ENCODE measurements at places on chromosomes 3 and 15. TPM values are rescaled to one million over a fixed set of nuclear protein-coding genes. Genes with fewer than 3 reads are reported as not detected.

DNA sequence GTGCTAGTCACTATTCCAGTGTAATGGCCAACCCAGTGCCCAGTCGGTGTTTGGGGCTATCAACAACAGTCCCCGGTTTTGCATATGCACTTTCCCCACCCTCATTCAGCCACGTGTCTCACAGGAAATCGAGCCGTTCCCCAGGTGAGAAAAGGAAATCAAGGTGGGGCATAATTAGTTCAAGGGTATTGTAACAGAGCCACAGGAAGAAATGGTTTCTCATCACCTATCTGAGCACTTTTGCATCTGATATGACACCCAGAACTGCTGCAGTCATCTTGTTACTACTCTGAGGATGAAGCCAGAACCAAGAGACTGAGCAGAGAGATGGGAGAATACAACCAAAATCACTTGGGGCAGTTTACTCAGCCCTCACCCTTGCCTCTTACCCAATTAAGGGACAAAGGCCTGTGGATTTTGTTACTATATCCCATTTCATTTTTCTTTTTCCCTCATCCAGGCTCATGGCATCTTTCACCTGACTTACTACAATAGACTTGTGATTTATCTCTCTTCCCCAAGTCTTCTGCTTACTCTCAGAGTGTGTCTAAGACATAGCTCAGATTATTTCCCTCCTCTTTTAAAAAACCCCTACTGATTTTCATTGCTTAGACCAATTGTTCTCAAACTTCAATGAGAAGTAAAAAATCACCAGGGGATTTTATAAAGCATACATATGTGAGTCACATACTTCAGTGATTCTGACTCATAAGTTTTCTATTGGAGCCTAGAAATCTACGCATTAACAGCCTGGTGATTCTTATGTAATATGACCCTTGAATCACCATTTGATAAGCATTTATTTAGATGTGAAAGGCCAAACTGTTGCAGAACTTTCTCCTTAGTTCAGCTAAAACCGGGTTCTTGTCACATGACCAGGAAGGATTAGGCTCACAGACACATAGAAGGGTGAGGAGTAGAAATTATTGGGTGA is 40.5 kb downstream of the TRAT1 start:
- DNase-seq, result no peak

- no peak for DNase-seq
These were observed 104.8 kb downstream of the TGFBR2 start for GRCh38 chr3:30711151-30711550.

GRCh38 chr3:45387171-45387570 is 1.2 kb upstream of the LARS2 start:
- DNase-seq, result no peak

DNA sequence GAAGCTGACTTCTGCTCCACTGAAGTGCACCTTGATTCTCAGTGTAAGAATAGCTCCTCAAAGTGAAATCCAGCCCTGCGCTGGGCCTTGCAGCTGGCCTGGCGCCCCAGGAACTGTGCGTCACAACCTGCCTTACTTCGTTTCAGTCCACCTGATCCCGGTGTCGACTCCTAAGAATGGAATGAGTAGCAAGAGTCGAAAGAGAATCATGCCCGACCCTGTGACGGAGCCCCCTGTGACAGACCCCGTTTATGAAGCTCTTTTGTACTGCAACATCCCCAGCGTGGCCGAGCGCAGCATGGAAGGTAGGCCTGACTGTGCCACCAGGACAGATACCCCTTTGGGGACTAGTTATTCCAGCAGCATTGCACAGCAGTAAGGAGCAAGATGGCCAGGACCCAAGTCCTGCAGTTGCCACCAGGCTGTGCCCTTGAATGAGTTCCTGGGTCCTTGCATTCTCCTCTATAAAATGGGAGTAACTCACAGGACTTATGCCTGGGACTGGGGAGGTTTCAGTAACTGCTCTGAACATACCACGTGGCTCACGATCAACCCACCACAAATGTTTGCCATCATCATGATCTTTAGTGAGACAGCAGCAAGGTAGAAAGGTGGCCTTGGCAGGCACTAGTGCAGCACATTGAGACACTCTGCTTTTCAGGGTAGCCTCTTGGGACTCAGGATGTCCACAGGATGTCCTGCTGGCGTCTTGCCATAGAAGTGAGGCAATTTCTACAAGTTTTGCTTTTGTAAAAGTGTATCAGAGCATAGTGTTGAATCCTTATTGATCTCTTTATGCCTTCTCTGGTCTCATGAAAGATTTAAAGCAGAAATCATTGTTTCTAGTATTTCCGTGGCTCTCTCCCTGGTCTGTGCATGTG is 46.8 kb downstream of the PXYLP1 start:
- no peak for DNase-seq

GRCh38 chr3:144096016-144096415 is 124.4 kb downstream of the DIPK2A start:
- no peak for DNase-seq

DNA sequence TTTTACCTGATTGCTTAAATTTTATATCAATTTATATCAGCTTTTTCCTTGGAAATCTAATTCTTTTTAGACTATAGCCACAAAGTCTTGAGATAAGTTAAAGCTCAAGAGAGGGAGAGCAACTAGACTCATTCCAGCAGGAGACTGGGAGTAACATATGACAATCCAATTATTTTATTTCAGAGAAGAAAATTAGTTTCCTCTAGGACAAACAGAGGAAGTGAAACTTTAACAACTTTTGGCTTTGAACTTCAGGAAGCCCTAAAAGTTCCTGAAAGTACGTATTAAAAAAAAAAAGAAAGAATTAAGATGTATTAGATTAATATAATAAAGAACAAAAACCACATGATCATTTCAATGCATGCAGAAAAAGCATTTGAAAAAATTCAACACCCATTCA is 13.9 kb upstream of the UBE2E2 start:
- no peak for DNase-seq

DNA sequence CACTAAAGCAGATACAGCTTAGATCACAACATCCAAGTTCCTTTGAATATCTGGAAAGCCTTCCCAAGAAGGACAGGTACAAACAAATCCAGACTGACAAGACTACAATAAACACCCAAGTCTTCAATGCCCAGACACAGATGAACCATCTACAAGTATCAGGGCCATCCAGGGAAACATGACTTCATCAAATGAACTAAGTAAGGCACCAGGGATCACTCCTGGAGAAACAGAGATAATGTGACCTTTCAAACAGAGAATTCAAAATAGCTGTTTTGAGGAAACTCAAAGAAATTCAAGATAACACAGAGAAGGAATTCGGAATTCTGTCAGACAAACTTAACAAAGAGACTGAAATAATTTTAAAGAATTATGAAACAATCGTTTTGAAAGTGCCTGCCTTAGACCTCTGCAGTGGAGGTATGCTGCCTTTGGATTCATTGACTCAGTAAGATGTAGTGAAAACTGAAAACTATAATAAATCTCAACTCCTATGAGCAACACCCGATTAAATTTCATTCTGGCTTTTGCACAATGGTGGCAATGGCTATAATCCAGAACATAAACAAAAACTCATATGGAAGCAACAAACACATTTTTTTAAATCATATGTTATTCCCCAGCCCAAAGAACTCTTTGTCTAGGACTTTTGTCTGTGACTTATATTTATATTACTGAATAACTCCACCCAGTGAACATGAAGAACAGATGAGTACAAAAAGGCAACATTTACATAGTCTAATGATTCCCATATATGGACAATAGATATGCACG is 12.6 kb upstream of the COL8A1 start:
- DNase-seq, result no peak

GRCh38 chr3:30408105-30408557 is 198.3 kb upstream of the TGFBR2 start:
- DNase-seq, result no peak

DNA sequence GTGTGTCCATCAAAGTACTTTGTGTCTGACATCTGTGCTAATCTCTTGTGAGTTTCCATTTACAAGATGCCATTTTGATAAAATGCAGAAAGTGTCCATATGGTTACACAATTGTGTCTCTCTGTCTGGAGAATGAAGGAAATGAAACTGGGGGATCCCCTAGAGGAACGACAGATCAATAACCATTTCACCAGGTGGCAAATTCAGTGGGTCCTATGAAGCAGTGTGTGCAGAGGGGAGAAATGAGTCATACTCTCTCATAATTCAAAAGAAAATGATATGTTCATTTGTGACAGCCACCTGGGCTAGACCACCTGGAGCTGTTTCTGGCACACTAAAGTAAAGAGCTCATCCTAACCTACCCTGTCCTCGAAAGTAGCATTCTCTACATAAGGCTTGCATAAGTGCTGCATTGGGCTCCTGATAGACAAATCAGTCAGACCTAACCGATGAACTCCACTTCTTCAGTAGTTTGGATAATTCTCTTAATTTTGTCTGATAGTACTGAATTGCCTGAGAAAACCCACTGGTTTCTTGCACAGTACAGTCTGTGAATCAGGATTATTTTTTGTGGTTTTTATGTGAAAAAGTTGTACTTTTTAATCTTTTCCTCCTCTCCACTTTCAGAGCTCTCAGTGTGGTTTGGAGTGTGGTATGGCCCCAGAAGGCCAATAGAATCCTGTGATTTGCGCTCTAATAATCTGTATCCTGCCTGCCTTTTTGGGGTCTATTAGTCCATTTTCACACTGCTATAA is 10.3 kb upstream of the CD47 start:
- DNase-seq, result no peak

DNA sequence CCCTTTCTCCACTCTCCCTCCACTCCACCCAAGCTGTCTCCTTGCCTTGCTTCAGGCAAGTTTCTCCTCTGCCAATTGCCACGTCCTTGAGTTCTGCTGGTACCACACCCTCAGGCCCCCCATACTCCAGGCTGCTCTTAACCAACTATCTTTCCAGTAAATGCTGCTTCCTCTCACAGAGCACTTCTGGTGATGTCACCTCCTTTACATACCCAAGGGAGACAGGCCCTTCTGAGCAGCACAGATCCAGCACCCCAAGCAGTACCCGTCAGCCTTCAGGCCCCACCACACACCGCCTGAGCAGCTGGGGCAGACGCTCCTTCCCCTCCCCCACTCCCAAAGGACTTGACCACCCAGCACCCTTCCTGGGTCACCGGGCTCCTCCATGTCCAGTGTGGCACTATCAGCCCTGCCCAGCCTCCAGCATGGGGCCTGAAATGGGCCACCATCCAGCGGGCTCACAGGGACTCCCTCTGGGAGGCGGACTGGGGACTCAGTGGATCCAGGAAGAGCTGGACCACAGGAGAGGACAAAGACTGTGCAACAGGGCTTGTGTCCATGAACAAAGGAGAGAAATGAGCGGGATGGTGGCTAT is 50.2 kb downstream of the KLF15 start:
- no peak for DNase-seq

DNA sequence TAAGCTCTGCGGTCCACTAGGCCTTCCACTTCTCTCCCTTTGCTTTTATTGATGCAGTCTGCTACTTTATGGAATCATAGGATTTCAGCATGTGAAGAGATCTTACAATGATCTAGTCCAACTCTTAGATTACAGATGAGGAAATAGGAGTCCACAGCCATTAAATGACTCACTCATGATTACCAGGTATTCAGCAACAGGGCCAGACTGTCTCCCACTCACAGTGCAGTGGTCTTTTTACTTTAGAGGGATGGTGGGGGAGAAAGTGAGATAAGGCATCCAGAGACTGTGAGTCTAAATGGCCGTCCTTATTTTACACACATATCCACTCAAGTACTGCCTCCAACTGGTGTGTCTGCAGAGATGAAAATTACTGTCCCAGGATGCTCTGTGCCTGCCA is 88.5 kb upstream of the SKOR1 start:
- no peak for DNase-seq

The ERICH6 gene
- total RNA-seq, result not detected

The LRRIQ4 gene
- not detected for total RNA-seq

The ETFA gene
- 327 TPM for total RNA-seq

The SLITRK3 gene
- not detected for total RNA-seq

The DISP2 gene
- total RNA-seq, result 0.83 TPM

All from heart right ventricle (tissue), 16 donors.